ENCODE measurements at places on chromosomes 7 and 10. TPM values are rescaled to one million over a fixed set of nuclear protein-coding genes. Genes with fewer than 3 reads are reported as not detected.
A peak's percentile ranks its signal among the peaks of the same experiment; 100 is the strongest.

Gene MACC1
- 6.1 TPM for total RNA-seq

Gene CLDN4
- total RNA-seq, result 0.78 TPM

DNA sequence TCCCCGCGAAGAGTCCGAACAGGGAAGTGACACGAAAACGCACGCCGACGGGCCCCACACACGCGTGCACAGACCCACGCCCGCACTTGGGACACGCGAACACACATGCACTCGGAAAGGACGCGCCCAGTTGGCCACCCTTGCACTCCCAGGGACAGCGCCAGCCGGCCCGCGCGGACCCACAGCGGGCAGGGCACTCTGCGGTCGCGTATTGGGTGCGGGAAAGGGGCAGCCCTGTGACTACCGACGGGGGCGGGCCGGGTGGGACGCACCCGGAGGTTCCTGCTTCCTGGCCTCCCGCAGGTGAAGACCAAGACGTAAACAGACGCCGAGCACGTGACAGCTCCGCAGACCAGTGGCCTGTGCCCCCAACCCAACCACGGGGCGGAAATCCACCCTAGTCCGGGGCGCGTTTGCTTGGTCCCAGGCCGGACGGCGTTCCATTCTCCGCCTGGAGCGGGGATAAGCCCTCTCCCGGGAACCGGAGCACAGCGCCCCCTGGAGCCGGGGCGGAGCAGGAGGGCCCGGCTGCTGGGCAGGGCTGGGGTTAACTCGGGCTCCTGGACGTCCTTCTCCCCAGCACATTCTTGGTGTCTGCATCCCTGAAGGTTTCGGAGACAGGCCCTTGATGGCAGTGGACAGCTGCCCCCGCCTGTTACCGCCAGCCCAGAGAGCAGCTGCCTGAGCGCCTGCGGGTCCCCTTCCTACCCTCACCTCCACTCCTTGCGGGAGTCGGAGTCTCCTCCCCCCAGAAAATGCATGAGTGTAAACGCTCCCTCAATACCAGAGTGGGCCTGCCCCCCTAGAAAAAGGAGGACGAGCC lies 2.0 kb upstream of the LZTS2 start:
- peak overlapping the region; percentile 84 for H3K4me3 ChIP-seq
- DNase-seq, result peak; percentile 84
- no peaks in the 10 kb centered on the region for H3K27me3 ChIP-seq
- H3K27ac ChIP-seq, result peak overlapping the region; percentile 97
- peaks cover 36% of the 10 kb centered on the region for H3K4me1 ChIP-seq

- H3K27ac ChIP-seq, result no peak overlapping the region
- no peaks in the 10 kb centered on the region for H3K36me3 ChIP-seq
- DNase-seq, result no peak
- H3K4me3 ChIP-seq, result no peak overlapping the region
These were observed 2.0 kb downstream of the SRI start for GRCh38 chr7:88217675-88218428.

- no peak overlapping the region for H3K27ac ChIP-seq
- no peaks in the 10 kb centered on the region for H3K36me3 ChIP-seq
- no peaks in the 10 kb centered on the region for H3K27me3 ChIP-seq
- DNase-seq, result no peak
- no peaks in the 10 kb centered on the region for H3K4me1 ChIP-seq
These were observed 52.5 kb upstream of the MACC1 start for GRCh38 chr7:20269726-20270125.

Gene HOXA5
- 132 TPM for total RNA-seq

Gene HMX2
- not detected for total RNA-seq

DNA sequence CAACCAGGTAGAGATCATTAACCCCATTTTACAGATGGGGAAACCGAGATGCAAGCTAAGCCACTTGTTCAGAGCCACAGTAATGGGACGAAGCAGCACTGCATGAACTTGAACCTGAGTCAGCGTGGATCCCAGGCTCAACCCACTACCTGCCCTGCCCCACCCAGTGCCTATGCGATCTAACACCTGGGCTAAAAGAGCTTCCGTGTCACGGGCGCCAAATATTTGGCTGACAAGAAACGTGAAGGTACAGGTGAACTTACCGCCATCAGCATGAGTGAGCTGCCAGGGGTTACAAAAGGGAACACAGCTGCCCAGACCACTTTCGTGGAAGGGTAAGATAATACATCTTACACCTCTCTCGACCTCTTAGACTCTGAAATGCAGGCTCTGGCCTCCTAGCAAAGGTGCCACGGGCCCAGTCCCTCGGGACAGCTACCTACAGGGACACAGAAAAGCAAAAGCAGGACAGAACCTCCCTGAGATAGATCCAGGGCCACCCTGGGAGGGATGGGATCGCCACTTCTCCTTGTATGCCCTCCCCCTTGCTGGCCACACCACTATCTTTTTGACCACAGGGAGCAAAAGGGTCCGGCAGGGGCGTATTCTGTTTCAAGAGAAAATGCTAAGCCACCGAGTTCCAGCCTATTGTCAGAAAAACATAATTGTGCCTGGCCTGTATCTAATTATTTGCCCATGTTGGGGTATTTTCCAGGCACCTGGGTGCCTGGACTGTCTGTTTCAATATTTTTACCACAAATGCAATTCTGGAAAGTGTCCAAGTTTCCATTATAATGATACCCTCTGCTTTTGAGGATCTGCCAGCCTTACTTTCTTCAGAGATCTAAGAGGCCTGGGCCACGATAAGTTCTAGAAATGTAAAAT lies 6.4 kb downstream of the CHST15 start:
- no peak for DNase-seq
- peak overlapping the region; percentile 55 for H3K27ac ChIP-seq
- H3K27me3 ChIP-seq, result no peaks in the 10 kb centered on the region
- H3K36me3 ChIP-seq, result no peaks in the 10 kb centered on the region
- H3K4me3 ChIP-seq, result no peak overlapping the region
- H3K4me1 ChIP-seq, result no peaks in the 10 kb centered on the region

Gene AGR3
- total RNA-seq, result not detected

GRCh38 chr10:127298381-127298780 lies 102.0 kb upstream of the INSYN2A start:
- H3K4me3 ChIP-seq, result no peak overlapping the region
- DNase-seq, result no peak
- H3K27ac ChIP-seq, result no peak overlapping the region
- no peaks in the 10 kb centered on the region for H3K27me3 ChIP-seq
- no peaks in the 10 kb centered on the region for H3K4me1 ChIP-seq

DNA sequence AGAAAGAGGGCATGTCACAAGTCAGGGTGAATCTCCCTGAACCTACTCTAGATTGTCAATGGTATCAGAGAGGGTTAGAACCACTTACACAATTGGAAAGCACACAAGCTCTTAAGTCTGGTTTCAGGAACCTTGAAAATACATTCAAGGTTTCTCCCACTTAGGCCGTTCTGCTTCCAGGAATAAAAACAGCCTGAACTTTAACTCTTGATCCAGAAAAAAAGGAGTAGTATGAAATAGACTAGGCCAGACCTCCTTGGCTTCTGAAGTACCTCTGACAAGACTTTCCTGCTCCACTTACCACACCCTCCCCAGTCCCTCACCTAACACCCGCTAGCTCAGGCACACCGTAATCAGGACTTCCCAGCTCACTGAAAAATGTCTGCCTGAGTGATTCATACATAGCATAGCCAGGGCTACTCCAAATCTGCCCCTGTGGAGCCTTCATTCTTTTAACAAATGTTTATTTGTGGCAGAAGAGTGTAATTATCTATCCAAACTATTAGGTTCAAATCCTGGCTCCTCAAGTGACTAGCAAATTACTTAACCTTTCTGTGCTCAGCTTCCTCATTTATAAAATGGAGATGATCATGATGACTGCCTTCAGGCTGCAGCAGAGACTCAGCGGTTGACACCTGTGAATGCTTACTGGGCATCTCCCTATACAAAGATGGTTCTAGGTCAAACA lies 30.3 kb upstream of the IL6 start:
- no peak overlapping the region for H3K4me3 ChIP-seq
- peaks cover 6% of the 10 kb centered on the region for H3K4me1 ChIP-seq
- H3K27me3 ChIP-seq, result no peaks in the 10 kb centered on the region

Gene GPRIN2
- 0.28 TPM for total RNA-seq

GRCh38 chr7:27948861-27949260 lies 208.9 kb downstream of the TAX1BP1 start:
- H3K36me3 ChIP-seq, result no peaks in the 10 kb centered on the region
- no peak overlapping the region for H3K27ac ChIP-seq
- no peaks in the 10 kb centered on the region for H3K4me1 ChIP-seq
- DNase-seq, result no peak

- no peak overlapping the region for H3K27ac ChIP-seq
- no peaks in the 10 kb centered on the region for H3K4me1 ChIP-seq
- no peaks in the 10 kb centered on the region for H3K27me3 ChIP-seq
- no peak for DNase-seq
- H3K4me3 ChIP-seq, result no peak overlapping the region
These were observed 320.0 kb upstream of the C7orf33 start for GRCh38 chr7:148270576-148270975.

Gene SFTPD
- not detected for total RNA-seq

Gene FXYD4
- 0.86 TPM for total RNA-seq

Gene SPOCK2
- total RNA-seq, result 23.6 TPM

GRCh38 chr7:40758590-40758989 lies 623.8 kb downstream of the SUGCT start:
- no peak for DNase-seq
- no peaks in the 10 kb centered on the region for H3K27me3 ChIP-seq
- H3K4me3 ChIP-seq, result no peak overlapping the region
- no peaks in the 10 kb centered on the region for H3K36me3 ChIP-seq

Gene WNT8B
- total RNA-seq, result not detected

- no peak overlapping the region for H3K4me3 ChIP-seq
- H3K27me3 ChIP-seq, result peaks cover 5% of the 10 kb centered on the region
- no peaks in the 10 kb centered on the region for H3K4me1 ChIP-seq
- no peak for DNase-seq
These were observed 266.4 kb downstream of the PTPRN2 start for GRCh38 chr7:158321056-158321700.

GRCh38 chr7:150746921-150747320 lies 9.7 kb downstream of the GIMAP5 start:
- no peak overlapping the region for H3K4me3 ChIP-seq
- no peaks in the 10 kb centered on the region for H3K27me3 ChIP-seq
- no peak overlapping the region for H3K27ac ChIP-seq
- DNase-seq, result no peak
- no peaks in the 10 kb centered on the region for H3K4me1 ChIP-seq
